ENCODE measurements at places on chromosomes 2 and 18.

DNA sequence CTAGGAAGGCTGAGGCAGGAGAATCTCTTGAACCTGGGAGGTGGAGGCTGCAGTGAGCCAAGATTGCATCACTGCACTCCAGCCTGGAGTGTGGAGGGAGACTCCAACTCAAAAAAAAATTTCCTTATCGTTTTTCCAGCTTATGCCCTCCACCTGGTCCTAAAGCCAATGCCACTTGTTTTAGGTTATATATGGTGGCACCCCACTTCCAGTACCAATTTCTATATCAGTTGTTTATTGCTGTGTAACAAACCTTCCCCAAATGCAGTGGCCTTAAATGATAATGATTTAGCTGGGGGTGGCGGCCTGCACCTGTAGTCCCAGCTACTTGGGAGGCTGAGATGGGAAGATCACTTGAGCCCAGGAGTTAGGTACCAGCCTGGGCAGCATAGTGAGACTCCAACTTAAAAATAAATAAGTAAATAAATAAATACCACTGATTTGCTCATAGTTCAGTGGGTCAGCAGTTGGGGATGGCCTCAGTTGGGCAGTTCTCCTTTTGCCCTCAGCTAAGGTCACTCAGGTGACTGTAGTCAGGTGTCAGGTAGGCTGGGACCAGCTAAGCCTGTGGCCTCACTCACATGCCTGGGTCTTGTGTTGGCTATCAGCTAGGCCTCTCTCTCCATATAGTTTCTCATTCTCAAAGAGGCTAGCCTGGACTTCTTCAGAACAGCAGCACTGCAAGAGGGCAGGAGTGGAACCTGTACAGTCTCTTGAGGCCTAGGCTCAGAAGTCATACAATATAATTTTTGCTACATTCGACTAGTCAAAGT, 113.7 kb upstream of the GATA6 start:
- DNase-seq, result no peak

DNA sequence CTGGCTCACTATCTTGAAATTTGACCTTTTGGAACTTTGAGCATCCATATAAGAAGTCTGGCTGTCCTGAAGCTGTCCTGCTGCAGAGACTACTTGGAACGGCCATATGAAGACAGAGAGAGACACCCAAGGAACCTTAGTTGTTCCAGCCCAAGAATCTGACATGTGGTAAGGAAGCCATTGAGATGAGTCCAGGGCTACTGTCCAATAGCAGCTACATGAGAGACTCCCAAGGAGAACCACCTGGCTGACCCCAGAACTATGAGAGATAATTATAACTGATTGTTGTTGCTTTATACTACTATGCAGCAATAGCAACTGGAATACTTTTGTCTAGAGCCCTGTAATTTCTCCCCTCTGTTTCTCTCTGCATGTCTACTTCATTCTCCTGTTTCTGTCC, 234.3 kb upstream of the TANK start:
- DNase-seq, result no peak

GRCh38 chr2:78699696-78700095, 325.8 kb upstream of the REG3G start:
- DNase-seq, result no peak

DNA sequence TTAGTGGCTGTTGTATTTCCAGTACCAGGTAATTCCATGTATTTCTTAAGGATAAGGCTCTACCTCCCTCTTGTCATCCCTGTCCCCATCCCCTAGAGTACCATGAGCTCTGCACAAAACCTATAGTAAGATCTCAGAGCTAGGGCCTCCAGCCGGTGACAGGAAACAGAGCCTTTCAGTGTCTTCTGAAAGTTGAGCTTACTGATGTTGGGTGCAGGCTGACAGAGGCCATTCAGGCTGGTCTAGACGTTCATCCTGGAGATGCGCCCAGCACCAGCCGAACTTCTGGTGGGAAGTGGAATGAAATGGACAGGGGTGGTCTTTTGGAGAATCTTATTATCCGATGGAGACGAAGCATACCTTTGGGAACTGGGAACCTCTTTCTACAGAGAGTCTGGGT, 16.7 kb upstream of the LYPD6B start:
- no peak for DNase-seq

- DNase-seq, result no peak
Observed at GRCh38 chr18:10365901-10366300, 88.5 kb upstream of the APCDD1 start.

GRCh38 chr18:42030586-42031182, 75.7 kb downstream of the PIK3C3 start:
- no peak for DNase-seq

DNA sequence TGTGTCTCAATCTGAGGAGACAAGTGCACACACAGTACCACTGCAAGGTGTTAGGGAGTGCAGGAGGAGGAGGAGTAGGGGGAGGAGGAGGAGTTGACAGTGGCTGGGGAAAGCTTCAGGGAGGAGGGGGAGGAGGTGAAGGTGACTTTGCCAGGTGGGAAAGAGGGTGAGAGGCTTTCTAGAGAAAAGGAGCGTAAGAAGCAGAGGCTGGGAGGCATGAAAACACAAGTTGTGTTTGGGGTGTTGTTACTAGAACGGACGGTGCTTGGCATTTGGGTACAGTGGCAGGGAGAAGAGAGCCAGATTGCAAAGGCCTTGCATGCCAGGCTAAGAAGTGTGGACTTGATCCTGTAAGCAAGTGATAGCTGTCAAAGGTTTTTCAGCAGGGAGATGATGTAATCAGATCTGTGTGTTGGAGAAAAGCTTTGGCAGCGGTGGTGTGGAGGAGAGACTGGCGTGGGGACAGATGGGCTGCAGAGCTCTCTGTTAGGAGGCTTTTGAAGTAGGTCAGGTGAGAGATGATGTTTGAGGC, 16.2 kb downstream of the TANC1 start:
- no peak for DNase-seq

DNA sequence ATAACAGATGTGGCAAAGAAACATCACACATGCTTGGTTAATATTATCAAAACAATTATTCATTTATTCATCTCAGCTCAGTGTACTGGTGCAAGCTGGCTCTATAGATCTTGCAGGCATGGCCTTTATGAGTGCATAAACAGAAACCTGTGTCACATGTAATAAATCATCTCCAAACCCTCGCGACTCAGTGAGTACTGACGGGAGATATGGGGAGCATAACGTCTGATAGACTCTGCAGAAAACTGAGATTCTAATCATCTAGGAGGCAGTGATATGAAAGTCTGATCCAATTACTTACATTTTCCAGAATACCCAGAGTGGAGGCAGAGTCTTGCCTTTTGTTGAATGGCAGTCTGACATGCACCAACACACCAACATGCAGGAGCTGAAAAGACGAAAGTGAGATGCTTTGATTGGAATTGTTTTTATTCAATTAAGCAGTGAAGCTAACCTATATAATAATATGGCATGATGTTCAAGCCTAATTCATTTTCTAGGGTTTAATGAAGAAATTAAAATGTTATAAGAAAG, 416.8 kb downstream of the RNF144A start:
- no peak for DNase-seq

GRCh38 chr18:59039449-59039848, 100.2 kb upstream of the SEC11C start:
- DNase-seq, result no peak

DNA sequence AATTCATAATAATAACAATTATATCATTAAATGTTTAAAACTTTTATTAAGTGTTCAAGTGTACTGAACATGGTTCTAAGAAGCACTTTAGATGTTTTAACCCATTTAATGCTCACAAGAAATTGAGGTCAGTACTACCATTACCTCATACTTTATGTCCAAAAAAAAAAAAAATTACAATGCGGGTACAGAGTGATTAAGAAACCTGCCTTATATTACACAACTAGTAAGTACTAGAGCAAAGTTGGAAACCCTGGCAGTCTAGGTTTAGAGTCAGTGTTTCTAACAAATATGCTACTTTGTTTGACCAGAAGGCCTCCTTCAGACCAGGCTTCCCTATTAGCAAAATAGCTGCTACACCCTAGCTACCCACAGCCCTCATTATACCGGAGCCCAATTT, 28.5 kb downstream of the PLEKHM3 start:
- no peak for DNase-seq

DNA sequence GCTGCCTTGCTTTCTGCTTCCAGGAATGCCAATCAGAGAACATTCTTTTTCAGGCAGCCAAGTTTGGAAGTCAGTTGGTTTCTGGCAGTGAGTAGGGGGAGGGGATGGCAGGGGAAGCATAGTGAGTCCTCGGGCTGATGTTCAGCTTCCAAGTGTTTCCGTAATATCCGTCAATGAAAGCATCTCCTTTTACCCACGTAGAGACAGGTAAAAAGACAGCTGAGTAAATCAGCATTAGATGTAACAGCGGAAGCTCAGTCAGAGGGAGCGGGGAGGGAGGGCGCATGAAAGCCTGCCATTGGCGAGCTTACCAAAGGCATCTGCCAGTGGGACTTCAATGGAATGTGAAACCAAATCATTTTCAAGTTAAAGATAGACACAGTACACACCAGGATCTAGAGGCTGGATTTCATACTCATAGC, 117.1 kb upstream of the DTNA start:
- DNase-seq, result no peak

DNA sequence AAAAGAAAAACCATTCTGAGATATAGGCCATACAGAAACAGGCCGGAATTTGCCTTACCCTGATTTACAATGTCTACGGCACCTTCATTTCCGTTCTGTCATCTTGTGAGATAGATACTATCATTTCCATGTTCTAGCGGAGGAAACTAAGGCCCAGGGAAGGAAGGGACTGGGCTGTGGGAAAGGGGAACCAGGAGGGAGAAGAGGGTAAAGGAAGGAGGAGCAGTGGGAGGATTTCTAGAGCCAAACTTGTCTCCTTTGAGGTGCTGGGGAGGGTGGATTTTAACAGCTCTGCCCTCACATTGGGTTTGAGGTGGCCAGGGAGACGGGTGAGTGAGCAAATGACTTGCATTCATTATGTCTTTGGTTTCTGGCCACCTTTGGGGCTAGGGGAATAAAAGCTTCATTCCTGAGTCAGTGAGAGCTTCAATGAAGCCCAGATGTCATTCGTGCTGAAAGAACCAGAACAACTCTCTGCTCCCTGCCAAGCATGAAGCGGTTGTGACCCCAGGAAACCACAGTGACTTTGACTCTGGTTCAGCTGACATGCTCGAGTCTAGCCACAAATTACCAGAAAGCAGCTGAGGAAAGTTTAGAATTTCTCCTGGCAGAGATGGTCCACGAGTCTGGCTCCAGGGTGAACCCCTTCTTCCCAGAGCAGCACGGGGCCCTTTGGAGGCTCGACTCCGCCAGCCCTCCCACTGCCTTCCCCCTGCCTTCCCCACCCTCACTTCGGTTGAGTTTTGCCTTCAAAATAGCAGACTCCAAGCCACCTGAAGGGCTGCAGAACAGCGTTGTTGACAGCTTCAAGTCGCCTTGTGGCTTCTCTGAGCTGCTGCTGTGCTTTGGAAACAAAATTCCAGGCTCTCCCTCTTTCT, 3.8 kb downstream of the ACTG2 start:
- DNase-seq, result peak; percentile 14

GRCh38 chr2:37232131-37232933, 874 bp downstream of the NDUFAF7 start:
- no peak for DNase-seq

DNA sequence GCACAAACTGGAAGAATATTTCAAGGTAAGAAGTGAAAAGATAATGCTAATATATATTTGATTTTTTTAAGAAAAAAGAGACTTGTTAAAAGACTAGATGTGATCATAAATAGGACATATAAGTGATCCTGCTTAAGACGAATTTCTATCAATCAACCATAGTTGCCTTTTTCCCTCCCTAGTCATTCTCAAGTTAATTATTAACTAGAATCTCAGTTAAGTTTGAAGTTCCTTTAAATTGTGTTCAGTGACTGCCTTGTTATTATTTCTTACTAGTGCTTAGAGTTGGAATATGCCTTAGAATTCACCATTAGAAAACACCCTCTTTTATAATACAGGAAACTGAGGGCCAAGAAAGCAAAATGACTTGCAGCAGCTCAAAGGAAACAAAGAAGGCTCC, 141.5 kb upstream of the SP5 start:
- no peak for DNase-seq

DNA sequence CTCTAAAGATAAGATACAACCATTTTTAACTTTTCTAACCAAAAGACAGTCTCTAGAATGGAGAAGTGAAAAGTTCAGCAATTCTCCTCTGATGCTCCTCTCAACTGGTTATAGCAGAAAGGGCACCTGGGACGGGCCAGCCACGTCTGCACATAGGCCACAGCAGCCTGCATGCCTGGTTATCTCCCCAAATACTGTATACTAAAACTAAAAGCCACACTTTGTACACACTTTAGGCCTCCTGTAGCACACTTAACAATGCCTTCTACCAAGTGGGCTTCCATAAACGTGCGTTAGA, 179.1 kb downstream of the ANKRD44 start:
- no peak for DNase-seq

DNA sequence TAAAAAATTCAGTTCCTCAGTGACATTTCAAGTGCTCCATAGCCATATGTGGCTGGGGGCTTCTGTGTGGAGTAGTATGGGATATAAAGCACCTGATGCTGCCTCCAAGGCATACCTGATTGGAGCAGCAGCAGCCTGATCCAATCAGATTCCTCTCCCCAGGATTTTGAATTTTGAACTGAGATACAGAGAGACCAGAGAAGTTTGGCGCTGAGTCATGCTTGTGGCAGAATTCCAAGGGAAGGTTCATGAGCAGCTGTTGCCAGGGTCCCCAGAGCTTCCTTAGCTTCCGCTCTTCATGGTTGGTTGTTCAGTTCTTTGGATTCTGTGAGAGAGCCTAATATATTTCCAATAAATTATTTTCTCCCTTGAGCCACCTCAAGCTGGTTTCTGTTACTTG, 29.0 kb upstream of the CFAP36 start:
- no peak for DNase-seq

DNA sequence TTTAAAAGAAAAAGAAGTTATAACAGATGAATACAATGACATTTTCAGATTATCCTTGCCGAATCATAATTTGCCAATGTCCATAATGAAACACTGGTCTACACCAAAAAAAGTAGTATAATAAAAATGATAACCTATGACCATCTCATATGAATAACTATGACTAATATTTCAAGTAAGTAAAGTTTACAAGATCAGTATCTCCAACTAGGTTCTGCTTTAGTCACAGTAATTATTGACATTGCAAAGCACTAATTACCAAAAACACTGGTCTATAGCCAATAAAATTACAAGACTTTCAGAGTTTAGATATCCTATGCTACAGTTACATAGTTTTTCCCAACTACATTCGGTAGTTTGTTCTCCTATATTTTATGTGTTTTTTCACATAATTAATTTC, 136.7 kb downstream of the MEMO1 start:
- DNase-seq, result no peak

DNA sequence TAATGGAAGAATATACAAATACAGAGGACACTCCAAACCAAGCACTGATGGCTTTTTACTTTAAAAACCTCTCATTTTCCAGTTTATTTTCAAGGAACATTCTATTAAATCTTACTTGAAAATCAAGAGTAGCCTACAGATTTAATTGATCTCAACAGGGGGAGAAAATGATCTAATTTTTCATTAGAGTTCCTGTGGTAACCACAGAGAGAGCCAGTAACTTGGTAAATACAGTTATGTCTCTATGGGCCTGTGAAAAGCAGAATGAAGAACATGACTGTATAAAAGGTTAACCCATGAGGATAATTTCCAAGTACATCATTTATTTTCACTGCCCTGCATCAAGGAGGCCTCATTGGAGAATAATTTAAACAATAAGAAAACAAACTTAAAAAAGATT, 39.8 kb upstream of the ITPRID2 start:
- DNase-seq, result no peak
